Renal pelvis (tissue), 12 donors: ENCODE measurements at places on chromosomes 1 and 21.

GRCh38 chr1:217009376-217009775, 286.1 kb upstream of the ESRRG start:
- no peak for DNase-seq

GRCh38 chr1:173113015-173113741, 62.4 kb upstream of the TNFSF18 start:
- DNase-seq: no peak

GRCh38 chr21:42151148-42151947, 67.6 kb upstream of the ABCG1 start:
- DNase-seq: peak; percentile 42

- no peak for DNase-seq
Observed at GRCh38 chr1:180921891-180922630, 9.4 kb downstream of the KIAA1614 start.

GRCh38 chr1:12035312-12035711, 16.0 kb downstream of the MIIP start:
- no peak for DNase-seq

DNA sequence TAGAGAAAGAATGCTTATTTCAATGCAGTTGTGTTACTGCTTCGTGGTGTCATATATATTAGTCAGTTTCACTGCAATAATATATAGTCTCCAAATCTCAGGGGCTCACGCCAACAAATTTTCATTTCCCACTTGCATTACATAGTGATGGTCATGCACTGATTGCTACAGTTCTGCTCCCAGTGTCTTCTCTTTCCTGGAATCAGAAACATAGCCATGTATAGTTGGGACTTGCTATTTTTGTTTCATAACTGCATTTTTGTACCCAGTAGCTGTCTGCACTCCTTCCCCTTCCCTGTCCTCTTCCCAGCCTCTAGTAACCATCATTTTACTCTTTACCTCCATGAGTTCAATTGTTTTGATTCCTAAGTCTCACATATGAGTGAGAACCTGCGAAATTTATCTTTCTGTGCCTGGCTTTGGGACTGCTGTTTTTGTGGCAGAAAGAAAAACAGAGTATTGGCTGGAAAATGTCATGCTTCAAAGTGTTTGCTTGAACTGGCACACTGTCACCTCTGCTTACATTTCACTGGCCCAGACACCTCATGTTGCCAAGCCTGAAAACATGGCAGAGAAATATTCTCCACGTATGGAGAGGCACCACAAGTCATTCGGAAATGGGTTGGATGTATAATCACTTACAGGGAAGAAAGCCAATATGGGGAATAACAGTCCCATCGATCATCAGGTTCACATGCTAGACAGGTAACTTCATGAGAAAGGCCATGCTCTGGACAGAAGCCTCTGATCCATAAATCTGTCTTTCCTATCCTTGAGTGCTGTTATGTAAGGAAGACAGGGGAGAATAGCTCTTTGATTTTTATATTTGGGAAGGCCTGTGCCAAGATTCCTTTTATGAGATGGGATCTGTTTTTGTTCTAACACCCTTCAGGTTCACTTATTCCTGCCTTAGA, 60.4 kb upstream of the BACH1 start:
- DNase-seq: no peak

GRCh38 chr1:36699113-36699911, 216.6 kb upstream of the CSF3R start:
- no peak for DNase-seq

- DNase-seq: no peak
Observed at GRCh38 chr1:200710166-200710565, 28.5 kb upstream of the CAMSAP2 start.

- DNase-seq: no peak
Observed at GRCh38 chr21:45640001-45640887, 3.3 kb upstream of the PCBP3 start.

GRCh38 chr1:200929530-200930278, 35.0 kb downstream of the INAVA start:
- no peak for DNase-seq

GRCh38 chr1:52550447-52550846, 2.4 kb downstream of the TUT4 start:
- no peak for DNase-seq

- no peak for DNase-seq
Observed at GRCh38 chr1:204924013-204924759, 53.5 kb downstream of the NFASC start.

DNA sequence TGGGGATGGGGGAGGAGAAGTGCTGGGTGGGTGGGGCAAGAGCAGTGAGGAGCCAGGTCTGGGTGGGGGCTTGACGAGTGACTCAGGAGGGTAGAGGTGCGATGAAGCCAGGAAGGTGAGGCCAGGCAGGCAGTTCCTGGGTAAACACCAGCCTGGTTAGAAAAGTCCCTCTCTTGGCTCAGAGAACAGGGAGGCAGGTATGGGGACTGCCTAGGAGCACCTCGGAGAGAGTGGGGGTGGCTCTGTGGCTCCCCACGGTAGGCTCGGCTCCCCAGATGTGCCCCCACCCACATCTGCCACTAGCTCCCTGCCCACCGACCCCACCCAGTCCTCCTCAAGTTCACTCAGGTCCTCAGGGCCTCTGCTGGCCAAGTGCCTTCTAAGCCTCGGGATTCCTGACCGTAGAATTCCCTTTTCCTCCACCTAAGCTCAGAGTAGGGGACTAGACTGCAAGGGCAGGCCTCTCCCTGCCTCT, 1.2 kb downstream of the HSPG2 start:
- DNase-seq: no peak

DNA sequence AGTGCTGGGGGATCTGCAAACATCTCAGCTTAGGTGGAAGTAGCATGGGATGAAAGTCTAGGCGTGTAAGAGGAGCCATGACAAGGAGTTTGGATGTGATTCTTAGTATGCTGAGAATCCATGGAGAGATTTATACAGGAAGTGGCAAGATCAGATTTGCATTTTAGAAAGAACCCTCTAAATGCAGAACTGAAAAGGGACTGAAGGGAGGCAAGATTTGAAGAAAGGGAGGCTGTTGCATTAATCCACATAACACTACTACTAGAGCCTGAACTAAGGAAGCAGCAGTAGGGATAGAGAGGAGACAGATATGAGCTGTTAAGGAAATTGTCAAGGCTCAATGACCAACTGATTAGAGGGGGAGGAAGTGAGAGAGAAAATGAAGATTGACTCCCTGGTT, 9.8 kb downstream of the C1orf74 start:
- DNase-seq: no peak
